Skeletal muscle cell (primary cell): ENCODE measurements at places on chromosomes 7 and 10.

DNA sequence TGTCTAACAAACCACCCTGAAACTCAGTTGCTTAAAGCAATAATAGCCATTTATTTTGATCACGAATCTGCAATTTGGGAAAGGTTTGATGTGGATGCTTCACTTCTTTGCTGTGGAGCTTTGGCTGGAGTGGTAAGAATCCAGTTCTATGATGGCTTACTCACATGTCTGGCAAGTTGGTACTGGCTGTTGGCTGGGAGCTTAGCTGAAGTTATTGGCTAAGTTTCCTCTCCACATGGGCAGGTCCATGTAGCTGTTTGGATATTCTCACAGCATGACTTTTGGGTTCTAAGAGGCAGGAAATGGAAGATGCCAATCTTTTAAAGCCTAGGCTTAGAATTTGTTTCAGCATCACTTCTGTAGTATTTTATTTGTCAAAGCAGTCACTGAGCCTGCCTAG, 277.6 kb upstream of the NRP1 start:
- no peak for DNase-seq

DNA sequence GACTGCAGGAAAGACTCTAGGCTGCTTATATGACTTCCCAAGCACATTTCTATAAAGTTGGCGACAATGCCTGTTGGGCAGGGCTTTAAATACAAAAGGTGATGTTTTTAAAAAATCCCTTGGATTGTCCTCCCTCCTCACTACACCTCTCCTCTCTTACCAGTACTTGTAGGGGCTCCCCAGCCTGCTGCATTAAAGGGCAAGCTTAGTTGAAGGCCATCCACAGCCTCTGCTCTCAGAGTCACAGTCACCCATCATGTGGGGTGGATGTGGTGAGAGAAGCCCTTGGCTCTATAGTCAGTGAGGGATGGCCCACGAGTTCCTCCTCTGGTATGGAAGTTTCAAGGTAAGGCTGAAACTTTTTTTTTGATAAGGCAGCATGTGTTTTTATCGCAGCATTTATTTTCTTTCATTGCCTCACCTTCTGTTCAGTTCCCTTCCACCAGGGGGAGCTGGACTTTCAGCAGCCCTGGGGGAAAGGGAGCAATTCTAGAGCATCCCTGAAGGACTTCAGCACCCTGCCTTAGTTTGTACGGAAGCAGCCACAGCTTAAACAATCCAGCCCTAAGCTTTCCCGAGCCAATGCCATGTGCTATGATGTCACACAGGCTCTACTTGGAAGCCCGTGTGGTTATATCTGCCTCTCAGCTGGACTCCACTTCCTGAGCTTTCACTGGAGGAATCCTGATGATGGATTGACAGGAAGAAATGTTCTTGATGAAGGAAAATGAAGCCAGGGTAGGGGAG, 131.9 kb downstream of the CALCR start:
- no peak for DNase-seq

DNA sequence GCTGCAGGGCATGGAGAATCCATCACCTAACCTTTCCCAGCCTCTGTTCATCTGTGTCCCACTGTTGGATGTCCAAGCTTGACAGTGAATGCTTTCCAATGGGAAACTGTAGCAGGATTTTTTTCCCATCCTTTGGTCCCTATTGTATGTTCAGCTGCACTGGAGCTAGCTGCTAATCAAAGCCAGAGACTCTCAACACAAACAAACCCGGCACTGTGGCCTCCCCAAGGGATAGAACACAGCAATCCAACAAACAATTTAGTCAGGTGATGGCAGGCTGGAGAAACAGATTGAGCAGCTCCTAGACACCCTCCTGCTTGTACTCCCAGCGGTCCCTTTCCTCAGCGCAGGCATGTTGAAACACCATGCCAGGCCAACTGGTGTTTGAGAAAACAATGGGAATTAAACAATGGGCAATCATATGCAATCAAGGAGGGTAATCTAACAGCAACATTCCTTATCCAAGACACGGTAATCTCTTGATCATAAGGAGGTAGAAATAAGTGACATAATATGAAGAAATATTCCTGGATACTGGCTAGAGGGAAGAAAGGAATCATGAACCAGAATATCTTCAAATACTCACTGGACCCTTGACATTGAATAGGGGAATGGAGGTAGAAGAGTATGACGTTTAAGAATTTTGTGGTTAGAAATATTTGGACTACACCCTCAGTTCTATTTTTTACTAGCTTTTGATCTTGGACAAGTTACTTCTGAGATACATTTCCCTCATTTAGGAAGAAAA, 15.0 kb downstream of the PTN start:
- no peak for DNase-seq

GRCh38 chr7:97021747-97022490, 2.7 kb downstream of the DLX5 start:
- no peak for DNase-seq

DNA sequence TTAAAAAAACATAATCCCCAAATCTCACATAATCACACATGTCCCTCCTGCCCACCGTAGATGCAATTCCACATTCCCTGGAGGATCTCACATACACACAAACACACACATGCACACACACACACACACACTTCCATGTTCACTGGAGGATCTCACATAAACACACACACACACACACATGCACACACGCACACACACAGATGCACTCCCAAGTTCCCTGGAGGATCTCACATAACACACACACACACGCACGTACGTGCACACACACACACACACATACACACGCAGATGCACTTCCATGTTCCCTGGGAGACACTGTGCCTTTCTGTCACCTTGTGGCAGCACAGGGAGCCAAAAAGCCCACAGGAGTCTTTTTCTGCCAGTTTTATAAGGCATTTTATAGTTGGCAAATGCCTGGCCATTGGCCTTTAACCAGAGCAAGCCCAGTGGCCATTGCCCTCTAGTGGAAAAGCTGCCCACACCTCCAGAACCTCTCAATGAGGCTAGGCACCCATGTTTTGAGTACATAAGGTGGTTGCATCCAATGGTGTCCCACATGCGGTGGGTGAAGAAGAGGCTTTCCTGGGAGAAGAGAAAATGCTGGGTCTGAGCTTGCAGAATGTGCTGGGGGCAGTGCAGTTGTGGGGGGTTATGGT, 115.4 kb upstream of the ACBD5 start:
- DNase-seq: no peak
